ENCODE measurements at places on chromosomes 3 and 15.

GRCh38 chr3:67715971-67716370, 61.6 kb upstream of the SUCLG2 start:
- DNase-seq, result no peak

GRCh38 chr3:180530276-180530675, 71.7 kb upstream of the TTC14 start:
- no peak for DNase-seq

DNA sequence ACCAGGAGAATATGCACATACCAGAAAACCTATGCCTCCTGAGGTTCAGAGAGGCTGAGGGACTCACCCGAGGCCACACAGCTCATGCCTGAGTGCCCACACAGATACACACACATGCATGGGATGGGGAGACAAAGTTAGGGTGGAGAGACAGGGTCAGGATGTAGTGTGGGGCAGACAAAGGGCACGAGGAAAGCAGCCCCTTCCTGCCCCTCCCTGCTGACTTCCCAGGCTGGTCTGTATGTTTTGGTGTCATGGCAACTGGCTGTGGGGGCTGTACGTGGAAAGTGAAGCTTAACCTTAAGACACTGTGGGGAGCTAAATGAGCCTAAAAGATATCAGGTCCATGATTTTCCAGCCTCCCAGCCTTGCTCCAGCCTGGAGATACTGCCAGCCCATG, 57.8 kb downstream of the EPHB3 start:
- DNase-seq, result no peak

DNA sequence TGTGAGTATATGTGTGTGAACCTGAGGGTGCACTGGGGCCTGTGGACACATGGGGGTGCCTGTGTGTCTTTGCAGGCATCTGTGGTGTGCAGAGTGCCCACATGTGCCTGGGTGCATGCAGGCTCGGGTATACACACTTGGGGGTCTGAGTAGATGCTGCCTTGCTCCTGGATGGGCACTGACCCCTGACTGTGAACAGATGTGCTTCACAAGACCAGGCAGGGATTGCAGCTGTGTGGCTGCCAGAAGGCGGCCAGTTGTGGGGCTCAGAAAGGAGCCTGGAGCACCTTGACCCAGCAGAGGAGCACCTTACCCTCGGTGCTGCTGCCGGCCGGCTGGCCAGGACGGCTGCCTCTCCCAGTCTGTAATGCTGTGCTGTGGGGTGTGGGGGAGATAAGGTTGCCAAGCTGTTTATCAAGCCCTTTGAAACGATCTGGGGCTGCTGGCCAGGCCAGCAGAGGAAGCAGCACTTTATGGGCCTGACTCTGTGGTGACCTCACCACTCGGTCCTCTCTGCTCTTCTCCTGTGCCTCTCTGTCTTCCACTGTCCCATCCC, 55.5 kb upstream of the MRPS22 start:
- DNase-seq, result no peak

- no peak for DNase-seq
These were observed 519.8 kb upstream of the MDFIC2 start for GRCh38 chr3:70832089-70832833.

GRCh38 chr3:180962530-180962929, 27.0 kb downstream of the DNAJC19 start:
- DNase-seq, result no peak

DNA sequence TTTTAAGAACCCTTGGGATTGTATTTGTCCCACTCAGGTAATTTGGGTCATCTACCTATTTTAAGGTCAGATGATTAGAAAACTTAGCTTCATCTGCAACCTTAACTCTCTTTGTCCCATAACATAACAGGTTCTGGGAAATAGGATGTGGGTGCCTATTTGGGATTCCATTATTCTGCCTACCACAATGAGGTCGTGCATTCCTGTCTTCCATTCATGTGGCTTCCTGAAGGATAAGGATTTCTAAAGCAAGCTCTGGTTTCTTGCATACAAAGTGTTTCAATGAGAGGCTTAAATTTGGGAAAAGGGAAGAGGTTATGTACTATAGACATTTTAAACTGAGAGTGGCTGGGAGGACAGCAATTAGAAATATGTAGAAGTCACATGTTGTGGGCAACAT, 190.3 kb downstream of the MCTP2 start:
- no peak for DNase-seq

DNA sequence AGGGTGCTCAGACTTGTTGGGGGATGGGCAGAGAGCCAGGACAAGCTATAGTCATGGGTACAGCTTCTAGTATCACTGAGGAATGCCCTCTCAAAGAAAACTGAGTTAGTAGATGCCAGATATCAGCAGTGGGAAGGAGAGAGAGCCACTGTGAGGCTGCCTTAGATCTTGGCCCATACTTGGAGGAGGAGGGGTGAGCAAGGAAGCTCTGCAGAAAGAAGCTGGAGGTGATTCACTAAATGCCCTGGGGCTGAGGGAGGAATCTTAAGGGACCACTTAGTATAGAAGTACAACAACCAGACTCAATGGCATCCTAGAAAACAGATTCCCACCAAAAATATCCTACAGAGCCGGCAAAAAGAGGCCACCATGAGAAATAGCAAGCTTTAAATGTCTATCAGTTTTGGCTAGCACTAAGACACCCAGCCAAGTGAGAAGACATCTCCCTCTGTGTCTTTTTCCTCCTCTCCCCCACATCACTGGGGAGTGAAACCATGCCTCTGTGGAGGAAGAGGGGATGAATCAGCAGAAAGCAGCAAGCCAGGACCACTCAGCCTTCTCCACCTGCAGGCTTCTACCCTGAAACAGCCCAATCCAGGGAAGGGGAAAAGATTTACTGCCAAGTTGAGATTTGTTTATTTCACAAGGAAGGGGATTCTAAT, 282.5 kb upstream of the STT3B start:
- no peak for DNase-seq

- no peak for DNase-seq
These were observed 5.0 kb downstream of the VGLL4 start for GRCh38 chr3:11638495-11639358.

DNA sequence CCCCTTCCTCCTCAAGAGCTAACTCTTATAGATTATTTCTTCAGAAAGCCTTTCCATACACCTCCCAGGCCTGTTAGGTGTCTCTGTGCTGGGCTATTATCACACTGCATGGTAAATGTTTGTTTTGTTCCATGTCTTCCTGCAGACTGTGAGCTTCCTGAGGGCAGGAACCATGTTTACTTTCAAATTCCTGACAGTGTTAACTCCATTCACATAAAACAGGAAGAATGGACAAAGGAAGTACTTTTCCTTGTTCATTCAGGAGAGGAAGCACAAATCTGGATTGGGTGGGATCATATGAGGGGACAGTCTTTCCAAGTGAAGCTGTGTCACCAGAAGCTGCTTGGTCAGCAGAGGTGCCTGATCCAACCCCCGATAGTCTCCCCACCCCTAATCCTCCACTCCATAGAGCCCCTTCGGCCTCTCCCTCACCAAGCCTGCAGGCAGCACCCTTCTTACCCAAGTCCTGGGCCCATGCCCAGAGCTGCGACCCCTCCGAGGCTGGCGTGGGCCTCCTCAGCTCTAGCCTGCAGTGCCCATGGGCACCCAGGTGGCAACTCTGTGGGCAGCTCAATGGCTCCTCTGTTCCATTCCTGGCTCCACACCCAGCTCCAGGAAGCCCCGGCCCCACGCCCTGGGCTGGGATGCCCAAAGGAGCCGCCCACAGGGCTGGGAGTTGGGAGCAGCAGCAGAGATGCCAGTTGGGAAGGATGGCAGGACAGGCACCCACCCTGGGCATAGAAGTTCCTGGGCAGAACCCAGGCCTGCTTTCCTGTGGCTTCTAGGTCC, 6.9 kb downstream of the SHF start:
- no peak for DNase-seq

DNA sequence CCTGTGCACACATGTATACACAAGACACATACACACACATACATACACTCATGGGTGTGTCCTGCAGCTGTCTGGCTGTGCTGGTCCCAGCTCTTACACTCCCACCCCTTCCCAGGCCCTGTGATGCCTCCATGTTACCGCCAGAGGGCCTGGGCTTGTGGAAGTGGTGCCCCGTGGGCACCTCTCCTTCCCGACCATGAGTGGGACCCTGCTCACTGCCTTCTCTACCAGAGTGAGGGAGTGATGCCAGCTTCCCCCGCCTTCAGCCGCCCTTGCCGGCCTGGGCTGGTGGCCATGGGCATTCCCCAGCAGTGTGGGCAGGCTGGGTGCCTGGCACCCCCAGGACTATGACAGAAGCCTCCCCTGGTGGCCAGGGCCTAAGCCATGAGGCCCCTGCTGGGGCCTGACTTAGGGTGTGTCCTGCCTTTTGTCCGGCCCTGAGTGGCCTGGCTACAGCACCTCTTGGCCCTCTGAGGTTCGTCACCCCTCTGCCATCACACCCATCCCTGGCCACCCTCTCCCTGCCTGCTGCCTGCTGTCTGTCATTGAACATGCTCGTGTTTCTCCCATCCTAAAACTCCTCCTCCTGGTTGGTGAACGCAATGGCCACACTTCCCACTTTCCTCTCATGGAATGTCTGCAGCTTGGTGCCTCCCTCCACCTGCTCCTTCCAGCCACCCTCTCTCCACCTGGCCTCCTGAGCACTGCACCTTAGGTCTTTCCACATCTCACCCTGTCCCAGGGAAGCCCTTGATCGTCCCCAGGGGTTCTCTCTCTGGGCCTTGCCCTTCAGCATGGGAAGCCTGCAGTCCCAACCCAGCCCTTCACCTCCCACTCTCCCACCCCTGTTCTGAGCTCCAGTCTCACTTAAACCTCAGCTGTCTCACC, 14.6 kb downstream of the HDAC11 start:
- DNase-seq, result no peak

DNA sequence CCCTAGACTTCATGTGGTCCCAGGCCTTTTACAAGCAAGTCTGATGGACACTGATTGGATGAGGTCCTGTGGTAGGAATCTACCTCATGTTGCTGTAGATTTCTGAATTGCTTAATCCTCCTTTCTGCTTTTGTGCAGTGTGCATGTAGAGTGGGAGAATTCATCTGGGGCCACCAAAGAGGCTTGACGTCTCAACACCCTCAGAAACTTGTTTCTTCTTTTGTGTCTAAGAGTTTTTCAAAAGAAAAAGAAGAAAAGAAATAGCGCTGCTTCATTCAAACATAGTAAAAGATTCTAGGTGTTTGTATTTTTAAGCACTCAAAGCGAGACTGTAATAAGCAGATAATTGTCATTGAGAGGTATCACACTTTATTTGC, 46.2 kb downstream of the NR1D2 start:
- no peak for DNase-seq

DNA sequence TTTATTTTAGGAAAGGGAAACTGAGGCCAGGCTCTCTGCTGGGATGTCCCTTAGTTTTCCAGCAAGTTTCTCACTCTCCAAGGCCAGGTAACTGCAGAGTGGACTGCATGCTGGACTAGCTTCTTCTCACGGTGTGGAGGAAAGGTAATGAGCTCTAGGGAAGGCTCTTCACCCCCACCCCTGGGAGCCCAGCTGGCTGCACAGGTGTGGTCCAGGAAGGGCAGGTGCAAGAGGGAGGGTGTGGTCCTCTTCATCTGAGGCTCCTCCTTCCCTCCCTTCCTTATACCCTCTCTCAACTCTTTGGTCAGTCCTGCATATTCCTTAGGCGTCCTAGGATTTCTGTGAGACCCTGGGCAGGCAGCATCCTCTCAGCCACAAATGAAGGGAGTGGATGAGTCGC, 33.9 kb downstream of the RNU5B-1 start:
- no peak for DNase-seq

- no peak for DNase-seq
These were observed 17.0 kb downstream of the SYNM start for GRCh38 chr15:99121691-99122410.

DNA sequence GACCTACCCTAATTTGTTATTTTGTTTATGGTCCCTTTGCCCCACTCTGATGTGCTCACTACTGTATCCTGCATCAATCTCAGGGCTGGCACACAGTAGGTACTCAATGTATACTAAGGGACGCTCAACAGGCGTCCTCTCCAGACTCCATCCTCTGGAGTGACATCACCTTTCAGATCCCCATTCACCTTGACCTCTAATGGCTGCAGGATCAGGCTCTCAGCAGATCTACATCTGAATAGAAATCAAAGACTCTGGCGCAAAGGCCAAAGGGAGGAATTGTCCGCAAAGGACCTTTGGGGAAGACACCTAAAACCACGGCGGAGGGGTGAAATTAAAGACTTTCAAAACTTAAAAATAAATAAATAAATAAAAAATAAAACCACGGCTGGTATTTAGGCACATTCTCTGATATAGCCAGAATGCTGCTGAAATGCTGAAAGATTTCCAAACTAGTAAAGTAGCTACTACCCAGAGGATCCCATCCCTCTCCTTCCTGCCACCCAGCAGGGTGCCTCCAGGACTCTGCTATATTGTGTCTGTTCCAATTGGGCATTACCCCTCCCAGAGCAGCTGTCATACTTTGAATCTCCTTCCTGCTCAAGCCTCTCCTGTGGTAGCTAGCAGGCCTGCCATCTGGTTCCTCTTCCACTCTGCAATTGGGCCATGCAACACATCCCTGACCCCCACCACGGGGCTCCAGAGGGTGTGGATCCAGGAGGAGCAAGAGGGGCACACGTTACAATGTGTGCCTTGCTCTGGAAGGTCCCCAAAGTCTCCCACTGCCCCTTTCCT, 6.1 kb downstream of the SHF start:
- DNase-seq, result no peak

DNA sequence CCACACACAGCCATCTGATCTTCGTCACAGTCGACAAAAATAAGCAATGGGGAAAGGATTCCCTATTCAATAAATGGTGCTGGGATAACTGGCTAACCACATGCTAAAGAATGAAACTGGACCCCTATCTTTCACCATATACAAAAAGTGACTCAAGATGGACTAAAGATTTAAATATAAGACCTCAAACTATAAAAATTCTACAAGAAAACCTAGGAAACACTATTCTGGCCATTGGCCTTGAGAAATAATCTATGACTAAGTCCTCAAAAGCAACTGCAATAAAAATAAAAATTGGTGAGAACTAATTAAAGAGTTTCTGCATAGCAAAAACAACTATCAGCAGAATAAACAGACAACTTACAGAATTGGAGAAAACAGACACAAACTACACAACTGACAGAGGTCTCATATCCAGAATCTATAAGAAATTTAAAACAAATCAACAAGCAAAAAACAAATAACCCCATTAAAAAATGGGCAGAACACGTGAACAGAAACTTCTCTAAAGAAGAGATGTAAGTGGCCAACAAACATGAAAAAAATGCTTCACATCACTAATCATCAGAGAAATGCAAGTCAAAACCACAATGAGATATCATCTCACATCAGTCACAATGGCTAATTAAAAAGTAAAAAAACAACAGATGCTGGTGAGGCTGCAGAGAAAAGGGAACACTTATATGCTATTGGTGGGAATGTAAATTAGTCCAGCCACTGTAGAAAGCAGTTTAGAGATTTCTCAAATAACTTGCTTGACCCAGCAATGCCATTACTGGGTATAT, 104.0 kb downstream of the NR1I2 start:
- no peak for DNase-seq
